ENCODE measurements at places on chromosomes 7 and 10.
A peak's percentile ranks its signal among the peaks of the same experiment; 100 is the strongest.

DNA sequence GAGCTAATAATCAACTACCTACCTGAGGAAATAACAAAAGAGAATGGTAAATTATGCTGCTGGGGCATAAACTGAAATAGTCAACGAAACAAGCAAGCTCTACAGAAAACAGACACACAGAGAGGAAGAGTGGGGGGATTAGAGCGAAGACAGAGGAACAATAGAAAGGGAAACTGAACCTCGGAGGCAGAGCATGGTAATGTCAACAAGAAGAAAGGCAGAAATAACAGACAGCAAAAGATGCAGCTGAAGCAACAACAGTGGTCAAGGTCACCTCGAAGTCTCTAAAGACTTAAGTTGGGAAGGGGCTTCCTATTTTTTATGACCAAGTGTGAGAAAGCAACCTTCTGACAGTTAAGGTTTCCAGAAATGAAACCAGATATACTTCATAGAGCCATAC, 177.0 kb downstream of the ZNF438 start:
- no peak for DNase-seq

DNA sequence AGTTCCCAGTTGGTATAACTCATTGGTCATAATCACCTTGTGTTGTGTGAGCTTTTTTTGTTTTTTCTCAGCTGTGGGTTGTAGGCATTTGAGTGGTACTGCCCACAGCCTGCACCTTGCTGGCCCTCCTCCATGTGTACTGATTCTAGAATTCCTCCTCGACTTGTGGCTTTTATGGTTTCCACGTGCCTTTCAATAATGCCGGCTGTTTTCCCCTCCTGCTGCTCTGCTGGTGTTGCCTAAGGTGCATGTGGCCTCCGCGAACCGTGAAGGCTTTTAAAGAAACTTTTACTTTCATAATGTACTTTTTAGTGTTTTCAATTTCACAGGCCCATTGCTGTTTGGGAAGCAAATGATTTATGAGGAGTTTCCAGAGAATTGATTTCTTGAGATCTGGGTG, 518.0 kb downstream of the REEP3 start:
- no peak for DNase-seq

DNA sequence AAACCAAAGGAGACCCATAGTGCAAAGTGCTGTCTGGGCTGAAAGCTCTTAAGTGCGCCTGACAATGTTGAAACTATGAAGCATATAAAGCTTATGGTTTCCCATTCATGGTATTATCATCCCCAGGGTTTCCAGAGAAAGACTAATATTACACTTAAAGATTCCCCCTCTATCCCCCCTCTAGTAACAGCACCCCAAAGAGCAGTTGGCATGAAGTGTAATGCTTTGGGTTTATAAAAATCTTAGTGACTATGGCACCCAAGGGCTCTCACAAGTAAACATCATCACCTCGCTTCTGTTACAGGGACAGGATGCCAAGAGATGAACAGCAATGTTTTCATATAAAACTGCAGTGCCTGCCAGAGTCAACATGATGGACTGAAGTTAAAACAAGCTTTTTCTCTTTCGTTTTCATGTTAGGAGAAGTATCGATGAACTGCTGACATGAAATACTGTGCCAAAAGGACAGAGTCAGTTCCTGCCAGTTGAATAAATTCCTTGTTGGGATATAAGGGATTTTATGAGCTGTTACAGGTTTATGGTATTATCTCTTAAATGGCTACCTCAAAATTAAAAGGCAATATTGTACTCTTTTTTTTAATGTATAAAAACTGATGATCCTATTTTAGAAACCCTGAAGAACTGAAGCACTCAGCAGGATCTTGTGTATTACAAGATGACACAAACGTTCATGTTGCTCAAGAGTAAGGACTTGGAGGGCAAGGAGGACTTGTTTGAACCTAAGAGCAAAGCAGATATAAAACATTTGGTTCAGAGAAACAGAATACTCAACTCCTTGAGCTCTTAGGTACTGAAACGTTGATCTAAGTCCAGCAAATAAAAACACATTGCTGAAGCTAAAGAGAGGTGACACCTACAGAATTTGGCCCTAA, 203.7 kb upstream of the IMMP2L start:
- DNase-seq = no peak

DNA sequence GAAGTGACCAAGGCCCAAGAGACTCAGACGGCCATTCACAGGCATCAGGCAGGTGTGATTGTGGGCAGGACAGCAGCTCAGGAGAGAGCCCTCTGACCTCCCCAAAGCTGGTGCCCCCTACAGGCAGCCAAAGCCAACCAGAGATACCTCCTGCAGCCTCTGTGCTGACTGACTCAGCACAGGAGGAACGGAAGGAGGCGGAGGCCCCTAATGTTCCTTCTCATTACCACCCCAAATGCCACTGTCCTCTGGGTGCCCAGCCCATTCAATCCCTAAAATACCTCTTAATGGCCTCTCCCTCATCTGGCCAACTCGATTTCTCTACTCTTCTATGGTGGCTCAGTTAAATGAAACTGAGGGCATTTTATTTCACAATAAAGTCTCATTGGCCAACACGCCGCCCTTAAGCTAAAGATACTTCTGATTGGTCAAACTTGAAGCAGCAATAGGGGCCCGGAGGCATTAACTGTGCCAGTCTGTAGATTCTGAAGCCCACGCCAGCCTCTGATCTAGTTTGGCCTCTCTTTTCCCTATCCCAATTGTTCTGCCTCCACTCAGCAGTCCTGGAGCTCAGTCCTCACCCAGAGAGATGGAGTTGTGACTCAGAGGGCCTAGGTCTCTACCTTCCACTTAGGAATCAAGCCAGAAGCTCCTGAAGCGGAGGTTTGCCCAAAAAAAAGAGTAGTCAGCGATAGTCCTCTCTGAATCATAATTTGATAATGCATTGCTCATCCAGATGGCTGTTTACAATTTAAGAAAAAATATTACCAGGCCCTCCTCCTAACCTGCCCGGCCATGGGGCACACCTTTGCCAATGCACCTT, 1.2 kb downstream of the CYREN start:
- DNase-seq = no peak

GRCh38 chr7:2761801-2762497, 73.9 kb downstream of the AMZ1 start:
- no peak for DNase-seq

- DNase-seq = no peak
These were observed 7.8 kb downstream of the MEOX2 start for GRCh38 chr7:15678653-15679052.

DNA sequence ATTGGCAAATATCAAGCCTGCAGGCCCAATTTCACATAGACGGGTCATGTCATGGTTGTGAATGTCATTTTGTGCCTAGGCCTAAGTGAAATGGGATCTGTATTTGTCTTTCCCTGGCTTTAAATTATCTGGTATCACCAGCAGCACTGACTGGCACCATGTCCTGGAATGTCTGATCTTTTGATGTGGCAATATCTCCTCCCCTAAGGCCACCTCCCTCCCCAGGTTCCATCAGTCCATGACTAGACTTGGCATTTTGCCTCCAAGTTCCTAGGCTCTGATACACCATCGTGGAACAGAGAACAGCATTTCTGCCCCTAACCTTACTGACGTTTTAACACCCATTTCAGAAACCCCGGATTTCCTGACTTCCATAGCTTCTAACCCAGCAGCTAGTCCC, 513.9 kb downstream of the GALNT17 start:
- DNase-seq = no peak

GRCh38 chr7:51357821-51358220, 41.2 kb upstream of the COBL start:
- no peak for DNase-seq

DNA sequence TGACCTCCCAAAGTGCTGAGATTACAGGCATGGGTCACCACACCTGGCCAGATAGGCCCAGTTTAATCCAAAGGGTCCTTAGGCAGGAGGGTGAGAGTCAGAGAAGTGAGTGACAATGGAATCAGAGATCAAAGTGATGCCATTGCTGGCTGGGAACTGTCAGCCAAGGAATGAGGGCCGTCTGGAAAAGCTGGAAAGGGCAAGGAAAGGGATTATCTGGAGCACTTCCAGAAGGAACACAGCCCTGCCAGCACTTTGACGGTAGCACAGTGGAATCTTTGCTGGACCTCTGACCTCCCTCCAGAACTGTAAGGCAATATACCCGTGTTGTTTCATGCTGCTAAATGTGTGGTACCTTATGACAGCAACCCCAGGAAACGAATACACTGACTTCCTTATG, 11.3 kb upstream of the TAS2R40 start:
- DNase-seq = no peak

DNA sequence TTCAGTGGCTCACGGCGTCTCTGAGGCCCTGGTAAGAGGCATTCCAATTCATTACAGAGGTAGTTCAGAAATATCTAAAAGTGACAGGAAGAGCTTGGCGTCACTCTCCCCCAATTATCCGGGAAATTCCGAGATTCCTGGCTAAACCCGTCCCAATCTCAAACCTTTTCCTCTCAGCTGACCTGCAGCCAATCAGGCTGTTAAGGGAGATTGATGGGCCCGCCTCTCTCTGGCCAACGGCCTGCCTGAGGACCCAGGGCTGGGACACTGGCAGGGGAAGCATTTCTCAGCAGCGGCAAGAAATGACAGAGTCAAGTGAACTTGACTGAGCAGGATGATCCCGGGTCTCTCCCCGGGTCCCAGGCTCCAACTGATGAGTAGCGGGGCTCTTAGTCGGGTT, 72.3 kb downstream of the EBF3 start:
- DNase-seq = no peak

- DNase-seq = no peak
These were observed 1.2 kb upstream of the GTPBP4 start for GRCh38 chr10:986881-987619.

DNA sequence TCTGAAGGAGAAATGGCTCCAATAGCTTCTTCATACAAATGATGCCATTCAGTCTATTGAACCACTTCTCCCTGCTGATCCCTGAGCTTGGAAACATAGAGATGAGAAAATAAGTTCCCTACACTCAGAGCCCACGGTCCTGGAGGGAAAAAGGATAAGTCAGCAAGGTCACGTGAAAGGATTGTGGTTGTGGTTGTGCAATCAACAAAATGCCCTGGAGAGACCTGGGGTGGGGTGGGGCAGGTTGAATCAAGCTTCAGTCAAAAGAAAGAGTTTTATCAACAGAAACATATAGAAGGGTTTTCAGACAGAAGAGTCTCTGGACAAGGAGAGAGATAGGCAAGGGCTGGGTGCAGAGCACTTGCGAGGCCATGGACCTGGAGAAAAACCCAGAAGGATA, 30.1 kb downstream of the C10orf90 start:
- no peak for DNase-seq

GRCh38 chr10:97651773-97652172, 11.3 kb downstream of the PI4K2A start:
- no peak for DNase-seq

- DNase-seq = no peak
These were observed 3.8 kb downstream of the PTER start for GRCh38 chr10:16440396-16441133.

GRCh38 chr10:28503114-28503513, 29.8 kb upstream of the WAC start:
- DNase-seq = peak; percentile 8

DNA sequence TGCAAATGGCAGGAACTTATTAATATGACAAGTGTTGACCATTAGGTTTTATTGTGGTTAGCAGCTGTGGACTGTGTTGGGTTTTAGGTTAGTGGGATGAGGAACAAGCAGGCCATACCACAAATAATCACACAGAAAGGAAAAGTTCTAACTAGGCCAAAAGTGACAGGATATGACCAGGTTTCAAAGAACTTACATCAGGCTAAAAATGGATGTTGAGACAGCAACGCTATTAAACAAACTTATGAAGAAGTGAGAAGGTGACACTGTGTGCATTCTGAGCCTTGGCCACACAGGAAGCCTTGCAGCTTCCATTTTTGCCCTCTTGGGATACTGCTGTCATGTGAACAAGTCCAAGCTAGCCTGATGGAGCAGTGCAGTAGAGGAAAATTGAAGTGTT, 568.8 kb downstream of the HTR7 start:
- DNase-seq = no peak

DNA sequence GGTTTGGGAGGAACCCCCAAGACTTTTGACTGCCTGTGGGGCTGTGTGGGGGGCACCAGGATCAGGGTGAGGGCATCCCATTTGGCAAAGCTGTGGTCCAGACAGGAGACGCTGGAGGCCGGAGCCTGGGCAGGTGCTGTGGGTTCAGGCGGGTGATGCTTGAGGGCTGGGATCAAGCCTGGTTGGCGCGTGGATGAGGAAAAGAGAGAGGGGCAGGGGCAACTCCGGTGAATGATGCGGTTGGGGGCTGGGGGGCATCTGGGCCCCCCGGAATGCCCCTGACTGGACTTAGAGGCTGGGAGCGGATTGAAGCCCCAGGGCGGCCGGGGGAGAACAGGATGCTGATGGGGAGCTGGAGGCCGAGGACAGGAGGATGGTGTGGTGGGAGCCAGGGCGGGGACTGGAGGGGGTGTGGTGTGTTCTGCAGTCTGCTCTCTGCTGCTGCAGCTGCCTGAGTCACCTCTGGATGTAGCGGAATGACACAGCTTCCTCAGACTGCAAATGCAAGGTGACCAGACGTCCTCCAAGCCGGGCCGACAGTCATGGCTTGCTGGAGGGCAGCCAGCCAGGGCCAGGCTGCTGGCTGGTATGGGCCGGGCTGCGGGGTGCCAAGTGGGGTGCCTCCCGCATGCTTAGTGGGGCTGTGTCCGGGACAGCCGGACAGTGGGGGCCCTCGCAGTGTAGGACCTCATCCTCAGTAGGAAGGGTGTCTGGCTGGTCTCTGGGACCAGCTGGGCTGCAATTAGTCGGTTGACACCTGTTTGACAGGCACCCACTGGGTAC, 3.2 kb downstream of the MAFK start:
- DNase-seq = no peak

- DNase-seq = no peak
These were observed 157.5 kb downstream of the SLIT1 start for GRCh38 chr10:97028126-97028831.

GRCh38 chr7:148385009-148385682, 205.4 kb upstream of the C7orf33 start:
- no peak for DNase-seq

DNA sequence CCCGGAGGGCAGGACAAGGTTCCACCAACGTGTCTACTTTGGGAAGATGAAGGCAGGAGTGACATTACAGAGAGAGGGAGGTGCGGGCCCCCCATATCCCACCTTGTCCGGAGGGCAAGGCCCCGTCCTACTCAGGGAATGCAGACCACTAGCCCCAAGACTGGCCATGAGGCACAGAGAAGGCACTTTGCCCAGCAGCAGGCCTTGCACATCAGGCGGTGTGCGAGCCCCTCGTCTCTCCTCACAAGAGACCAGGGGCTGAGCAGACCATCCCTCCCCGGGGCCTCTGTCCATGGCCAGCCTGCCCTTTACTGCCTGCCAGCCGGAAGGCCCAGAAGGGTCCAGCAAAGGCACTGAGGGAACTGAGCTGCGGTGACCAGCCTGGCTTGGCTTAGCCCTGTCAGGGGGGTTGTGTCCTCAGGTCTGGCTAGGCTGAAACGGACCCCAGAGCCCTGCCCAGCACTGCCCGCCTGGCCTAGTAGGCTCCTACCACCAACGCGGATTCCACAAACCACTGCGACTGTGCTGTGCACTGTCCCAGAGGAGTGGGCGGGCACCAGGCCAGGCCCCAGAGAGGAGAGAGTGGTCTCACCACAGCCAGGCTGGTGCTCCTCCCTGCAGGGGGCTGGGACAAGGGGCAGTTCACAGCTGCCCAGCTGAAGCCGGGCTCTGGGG, 16.7 kb downstream of the CAMK2B start:
- DNase-seq = no peak

All from NCI-H524 treated with DMSO at 0.1 percent for 48 hours (cell line).